ENCODE measurements at places on chromosomes 2 and 18.

DNA sequence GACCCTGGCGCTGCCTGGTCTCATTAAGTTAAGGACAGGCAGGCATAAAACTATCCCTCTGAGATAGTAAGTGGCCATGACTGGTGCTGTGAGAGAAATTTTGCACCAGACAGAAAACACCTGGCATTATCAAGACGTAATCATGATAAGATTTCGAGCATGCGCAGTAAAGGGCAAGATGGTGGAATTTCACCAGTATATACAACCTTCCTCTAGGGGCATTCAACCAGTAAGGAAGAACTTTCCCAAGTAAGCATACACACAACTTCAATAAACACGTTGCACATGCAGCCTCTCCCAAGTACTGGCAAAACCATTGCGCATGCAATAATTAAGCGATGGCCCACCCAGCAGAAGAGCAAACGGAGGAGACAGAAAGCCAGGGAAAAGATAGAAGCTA lies 1376.4 kb upstream of the CRIM1 start:
- DNase-seq, result no peak

- DNase-seq, result no peak
These were observed 51.4 kb downstream of the BCL2 start for GRCh38 chr18:63267975-63268721.

- no peak for DNase-seq
These were observed 62.7 kb downstream of the MBP start for GRCh38 chr18:77069931-77070330.

- DNase-seq, result no peak
These were observed 50.8 kb downstream of the PIAS2 start for GRCh38 chr18:46866523-46866922.

GRCh38 chr2:113685471-113685870 lies 58.4 kb downstream of the RABL2A start:
- DNase-seq, result no peak

- no peak for DNase-seq
These were observed 443.7 kb upstream of the CELF4 start for GRCh38 chr18:38009320-38009719.

DNA sequence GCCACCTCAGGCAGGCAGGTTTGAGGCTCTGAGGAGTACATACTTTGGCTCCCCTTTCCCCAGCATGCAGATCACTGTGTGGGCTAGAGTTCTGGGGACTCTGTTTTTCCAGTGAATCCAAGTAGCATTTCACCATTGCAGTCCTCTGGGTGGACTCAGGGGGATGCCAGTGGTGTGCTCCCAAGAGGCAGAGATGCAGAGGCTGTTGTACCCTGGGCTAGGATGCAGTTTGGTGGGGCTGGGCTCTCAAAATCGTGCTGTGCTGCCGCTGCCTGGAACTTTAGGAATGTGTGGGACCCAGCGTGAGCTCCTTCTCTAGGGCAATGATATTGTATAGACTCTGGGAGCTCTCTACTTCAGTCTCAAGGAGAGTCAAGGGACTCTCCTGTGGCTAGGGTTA lies 104.9 kb downstream of the MYO3B start:
- no peak for DNase-seq

DNA sequence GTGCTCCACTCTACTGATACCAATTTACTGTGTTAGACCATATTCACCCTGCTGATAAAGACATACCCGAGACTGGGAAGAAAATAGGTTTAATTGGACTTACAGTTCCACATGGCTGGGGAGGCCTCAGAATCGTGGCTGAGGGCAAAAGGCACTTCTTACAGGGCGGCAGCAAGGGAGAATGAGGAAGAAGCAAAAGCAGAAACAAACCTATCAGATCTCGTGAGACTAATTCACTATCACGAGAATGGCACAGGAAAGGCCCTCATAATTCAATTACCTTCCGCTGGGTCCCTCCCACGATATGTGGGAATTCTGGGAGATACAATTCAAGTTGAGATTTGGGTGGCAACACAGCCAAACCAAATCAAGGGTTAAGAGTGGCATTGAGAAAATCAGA lies 65.2 kb downstream of the LDLRAD4 start:
- no peak for DNase-seq

- no peak for DNase-seq
These were observed 1058.5 kb downstream of the CBLN2 start for GRCh38 chr18:71485611-71486010.

All from smooth muscle cell of the brain vasculature (primary cell).